ENCODE measurements at places on chromosomes 4 and X.

DNA sequence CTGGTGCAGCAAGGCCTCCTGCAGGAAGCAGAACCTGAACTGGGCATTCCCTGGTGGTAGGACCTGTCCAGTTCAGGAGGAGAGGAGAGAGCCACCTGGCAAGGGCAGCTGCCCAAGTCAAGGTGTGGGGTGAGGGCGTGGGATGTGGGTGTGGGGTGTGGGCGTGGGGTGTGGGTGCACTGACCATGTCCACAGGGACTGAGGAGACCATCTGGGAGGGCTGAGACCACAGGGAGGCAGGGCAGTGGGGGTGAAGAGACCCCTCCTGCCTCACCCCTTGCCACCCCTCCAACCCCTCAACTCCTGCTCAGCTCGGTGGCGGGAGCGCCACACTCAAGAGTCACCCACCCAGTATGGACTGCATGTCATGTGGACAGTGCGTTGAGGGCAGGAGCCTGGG lies 117.9 kb downstream of the CPZ start:
- no peak for DNase-seq

GRCh38 chrX:114508756-114509155 lies 75.1 kb upstream of the HTR2C start:
- DNase-seq, result no peak

- DNase-seq, result no peak
Measured at GRCh38 chr4:135548711-135549110, 1347.1 kb upstream of the PABPC4L start.

DNA sequence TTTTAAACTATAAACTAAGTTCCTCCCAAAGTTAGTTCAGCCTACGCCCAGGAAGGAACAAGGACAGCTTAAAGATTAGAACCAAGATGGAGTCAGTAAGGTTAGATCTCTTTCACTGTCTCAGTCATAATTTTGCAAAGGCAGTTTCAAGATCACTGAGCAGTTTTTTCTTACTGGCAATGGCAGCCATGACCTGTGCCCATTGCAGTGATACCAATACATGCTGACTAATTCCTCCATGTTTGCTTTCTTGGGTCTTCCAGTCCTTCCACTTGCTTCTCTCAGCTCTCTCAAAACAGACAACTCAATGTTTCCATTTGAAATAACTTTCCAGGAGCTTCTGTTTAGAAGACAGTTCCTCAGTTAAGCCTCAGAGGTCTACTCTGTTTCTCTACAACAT lies 79.5 kb downstream of the PCDH18 start:
- DNase-seq, result no peak

GRCh38 chrX:17710871-17711301 lies 26.4 kb upstream of the SCML1 start:
- DNase-seq, result no peak
